ENCODE measurements at places on chromosomes 11 and 22. TPM values are rescaled to one million over a fixed set of nuclear protein-coding genes. Genes with fewer than 3 reads are reported as not detected.

The PNPLA5 gene
- not detected for total RNA-seq

The CHRM4 gene
- 3.1 TPM for total RNA-seq

The OR51E2 gene
- total RNA-seq = not detected

GRCh38 chr11:68839911-68840641 lies 1.6 kb downstream of the CPT1A start:
- H3K27ac ChIP-seq = peak overlapping the region; percentile 73
- H3K36me3 ChIP-seq = no peaks in the 10 kb centered on the region
- peak overlapping the region; percentile 81 for H3K4me3 ChIP-seq
- peak; percentile 8 for DNase-seq
- no peaks in the 10 kb centered on the region for H3K27me3 ChIP-seq

DNA sequence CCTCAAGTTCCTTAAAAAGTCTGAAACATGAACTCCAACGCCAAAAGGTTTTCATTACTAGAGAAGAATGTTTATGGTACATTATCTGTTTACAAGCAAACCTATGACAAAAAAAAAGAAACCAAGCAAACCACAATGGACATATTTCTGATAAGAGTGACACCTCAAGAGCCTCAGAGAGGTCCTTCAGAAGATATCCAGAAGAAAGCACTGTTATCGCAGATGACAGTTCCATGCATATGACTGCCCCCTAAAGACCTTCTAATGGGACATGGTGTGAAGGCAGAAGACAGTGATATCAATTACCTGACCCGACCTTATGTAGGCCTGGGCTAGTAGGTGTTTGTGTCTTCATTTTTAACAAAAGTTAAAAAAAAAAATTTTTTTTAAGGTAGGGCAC lies 3.1 kb downstream of the HDHD5 start:
- no peak for DNase-seq
- no peaks in the 10 kb centered on the region for H3K36me3 ChIP-seq
- H3K27me3 ChIP-seq = no peaks in the 10 kb centered on the region
- no peak overlapping the region for H3K27ac ChIP-seq
- H3K4me1 ChIP-seq = peaks cover 26% of the 10 kb centered on the region

DNA sequence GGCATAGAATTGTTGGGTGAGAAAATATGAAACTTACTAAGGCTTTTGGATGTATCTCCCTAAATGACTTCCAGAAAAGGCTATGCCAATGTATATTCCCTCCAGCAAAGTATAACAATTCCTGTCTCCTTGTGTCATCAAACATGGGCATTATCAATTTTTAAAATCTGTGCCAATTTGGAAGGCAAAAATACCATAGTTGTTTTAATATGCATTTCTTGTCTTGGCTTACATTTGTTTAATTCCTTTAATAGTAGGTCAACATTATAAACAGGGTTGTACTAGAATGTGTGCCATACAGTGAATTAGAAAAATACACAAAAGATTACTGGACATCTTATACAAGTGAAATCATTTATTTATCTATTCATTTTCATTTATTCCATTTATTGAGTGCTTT lies 41.6 kb downstream of the DCUN1D5 start:
- no peak overlapping the region for H3K27ac ChIP-seq
- no peaks in the 10 kb centered on the region for H3K4me1 ChIP-seq
- DNase-seq = no peak
